SIG-M5 (cell line): ENCODE measurements at places on chromosomes 4 and X.

DNA sequence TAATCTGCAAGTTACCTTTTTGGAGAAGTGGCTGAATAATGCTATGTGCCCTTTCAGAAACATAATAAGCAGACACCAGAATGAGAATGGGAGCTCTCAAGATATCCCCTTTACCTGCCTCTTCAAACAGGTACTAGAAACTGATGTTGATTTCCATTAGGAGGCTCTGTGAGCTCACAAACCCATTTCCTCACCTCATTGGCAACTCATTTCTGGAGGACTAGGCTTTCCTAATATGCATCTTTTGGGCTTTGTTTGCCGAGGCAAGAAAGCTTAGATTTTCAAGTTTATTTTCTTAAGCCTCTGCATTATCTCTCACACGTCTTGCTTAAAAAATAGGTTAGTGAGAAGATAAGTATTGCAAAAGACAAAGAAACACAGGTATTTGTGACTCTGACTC is 313.1 kb upstream of the IRS4 start:
- DNase-seq = no peak

DNA sequence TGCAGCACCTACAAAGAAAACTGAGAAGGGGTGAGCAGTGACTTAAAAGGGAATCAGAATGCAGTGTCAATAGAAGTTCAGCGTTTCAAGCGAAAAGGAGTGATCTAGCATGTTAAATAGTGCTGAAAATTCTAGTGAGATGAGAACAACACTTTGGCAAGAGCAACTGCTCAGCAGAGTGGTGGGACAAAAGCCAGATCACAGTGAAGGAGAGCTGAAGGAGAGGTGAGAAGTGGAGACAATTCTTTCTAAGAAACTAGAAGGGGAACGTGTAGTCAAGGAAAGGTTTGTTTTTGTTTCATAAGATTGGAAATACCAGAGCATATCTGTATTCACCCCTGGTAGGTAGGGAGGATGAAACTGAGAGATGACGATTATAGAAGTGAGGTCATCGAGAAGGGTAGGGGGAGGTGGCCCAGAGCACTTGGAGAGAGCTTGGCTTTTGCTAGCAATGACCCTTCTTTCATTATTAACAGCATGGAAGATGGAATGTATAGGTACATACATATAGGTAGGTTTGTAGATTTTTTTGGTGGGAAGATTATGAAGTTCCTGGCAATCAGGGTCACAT is 33.7 kb downstream of the SRPX2 start:
- DNase-seq = no peak

GRCh38 chrX:152945021-152945979 is 47.4 kb downstream of the ZNF185 start:
- no peak for DNase-seq

DNA sequence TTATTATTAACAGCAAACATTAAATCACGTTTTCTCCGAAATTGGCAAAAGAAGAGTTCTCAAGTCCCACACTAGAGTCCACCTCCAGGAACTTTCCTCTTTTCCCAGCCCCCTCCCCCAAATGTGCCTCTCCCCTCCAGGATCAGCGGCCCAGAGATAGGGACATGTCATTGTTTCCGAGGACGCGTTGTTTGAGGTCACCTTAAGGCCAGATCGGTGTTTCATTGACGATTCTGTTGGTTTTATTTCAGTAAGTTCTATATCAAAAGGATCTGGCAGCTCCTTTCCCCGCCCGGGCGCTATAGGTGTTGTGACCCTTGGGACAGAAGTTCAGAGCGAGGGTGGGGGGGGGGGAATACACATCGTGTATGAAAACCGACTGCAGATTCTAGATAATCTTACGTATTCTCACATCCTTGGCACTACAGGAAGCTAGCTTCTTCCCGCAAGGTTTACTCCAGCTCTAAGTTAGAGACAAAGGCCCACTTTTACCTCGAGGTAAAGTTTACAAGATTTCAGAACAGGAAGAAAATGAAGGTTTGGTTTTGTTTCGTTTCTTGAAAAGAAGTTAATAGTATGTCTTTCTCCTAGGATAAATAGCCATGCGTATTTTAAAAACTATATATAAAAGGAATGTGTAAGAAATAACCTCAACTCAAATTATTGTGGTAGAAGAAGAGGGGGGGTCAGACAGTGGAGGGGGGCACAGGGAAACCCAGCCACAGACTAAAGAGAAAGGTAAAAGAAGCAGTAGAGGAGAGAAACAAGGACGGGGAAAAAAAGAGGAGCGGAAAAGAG is 739 bp upstream of the MSX1 start:
- no peak for DNase-seq

DNA sequence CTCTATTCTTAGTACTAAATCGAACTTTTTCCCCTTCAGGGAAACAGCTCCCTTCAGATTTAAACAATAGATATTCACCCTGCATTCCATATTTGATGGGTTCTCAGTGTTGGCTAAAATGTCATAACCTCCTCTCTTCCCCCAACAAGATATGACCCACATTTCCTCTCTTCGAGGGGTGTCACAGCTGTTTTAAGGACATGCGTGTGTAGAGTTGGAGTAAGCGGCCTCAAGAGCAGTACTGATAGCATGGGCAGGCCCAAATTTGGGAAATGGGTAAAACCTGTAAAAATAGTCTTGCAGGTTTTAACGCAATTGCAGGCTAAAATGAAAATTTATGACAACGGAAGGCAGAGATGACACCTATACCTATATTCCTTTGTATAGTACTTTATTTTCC is 28.7 kb downstream of the SAT1 start:
- DNase-seq = no peak

DNA sequence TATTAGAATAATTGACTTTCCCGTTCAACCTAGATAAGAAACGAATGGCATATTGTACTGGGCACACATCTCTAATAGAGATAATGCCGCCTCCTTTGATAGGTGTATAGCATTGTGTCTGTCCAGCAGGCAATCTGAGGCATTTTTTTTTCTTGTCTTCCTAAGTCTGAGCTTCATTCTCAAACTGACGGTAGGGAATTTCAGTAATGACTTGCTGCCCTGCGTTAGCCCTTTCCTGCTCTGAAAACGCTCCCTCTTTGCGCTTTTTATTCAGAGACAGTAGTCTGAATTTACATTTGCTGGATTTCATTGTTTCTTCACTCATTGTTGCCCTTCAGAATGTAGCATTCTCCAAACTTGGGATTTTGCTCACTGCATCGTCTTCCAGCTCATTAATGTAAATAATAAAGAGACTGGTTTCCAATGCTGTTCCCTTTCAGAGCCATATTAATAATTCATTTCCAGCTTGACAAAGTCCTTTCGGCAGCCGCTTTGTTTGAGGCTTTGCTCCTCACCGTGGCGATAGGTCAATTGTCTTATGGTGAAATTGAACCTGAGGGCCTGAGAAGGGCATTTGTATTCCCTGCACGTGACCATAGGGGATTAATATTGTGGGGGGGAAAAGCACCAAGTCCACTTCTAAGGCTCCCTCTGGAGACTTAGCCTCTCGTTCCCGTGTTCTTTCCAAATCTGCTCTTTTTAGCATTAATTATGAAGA is 412.1 kb downstream of the SMARCA1 start:
- no peak for DNase-seq

DNA sequence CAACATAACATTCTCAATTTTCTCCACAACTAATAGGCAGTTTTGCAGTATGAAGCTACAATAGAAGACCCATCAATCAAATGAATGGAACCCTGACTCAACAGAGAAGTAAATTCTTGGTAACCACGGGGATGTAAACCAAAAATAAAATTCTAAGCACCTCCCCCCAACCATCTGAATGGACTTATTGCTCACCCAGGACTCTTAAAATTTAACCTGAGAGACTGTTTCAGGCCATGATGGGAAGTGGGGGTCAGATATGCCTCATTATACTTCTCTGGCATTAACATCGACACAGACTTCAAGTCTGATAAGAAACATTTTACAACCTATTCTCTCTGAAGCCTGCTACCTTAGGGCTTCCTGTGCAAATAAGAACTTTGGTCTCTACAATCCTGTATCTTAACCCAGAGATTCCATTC is 620.9 kb downstream of the TLL1 start:
- DNase-seq = no peak

DNA sequence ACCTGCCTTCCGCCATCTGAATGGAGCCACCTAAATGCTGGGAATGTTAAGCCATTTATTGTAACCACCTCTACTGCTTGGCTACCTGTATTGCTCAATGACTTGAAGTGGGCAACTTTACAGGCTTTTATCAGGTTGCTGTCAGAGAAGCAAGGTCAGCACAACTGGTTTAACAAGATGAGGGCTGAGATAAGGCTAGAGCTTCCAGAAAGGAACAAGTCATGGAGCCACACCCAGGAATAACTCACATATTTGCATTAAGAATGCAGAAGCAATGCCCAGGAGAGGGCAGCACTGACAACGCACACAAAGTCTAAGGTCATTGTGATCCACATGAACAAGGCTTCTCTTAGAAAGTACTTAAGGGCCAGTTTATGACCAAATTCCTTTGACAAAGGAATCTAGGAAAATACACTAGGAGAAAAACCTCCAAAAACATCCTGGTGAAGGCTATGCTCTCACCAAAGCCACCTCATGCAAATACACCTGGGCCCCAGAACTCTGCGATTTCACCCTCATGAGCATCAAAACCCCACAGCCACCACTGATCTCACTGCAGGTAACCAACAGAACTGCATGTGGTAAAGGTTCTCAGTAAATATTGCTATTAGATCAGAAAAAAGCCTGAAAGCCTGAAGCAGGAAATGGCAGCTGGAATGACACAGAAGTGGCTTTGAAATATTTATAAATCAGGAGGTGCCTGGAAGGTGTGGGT is 15.0 kb upstream of the STS start:
- DNase-seq = no peak

- DNase-seq = no peak
These were observed 2407.1 kb downstream of the ARAP2 start for GRCh38 chr4:33837043-33837838.

DNA sequence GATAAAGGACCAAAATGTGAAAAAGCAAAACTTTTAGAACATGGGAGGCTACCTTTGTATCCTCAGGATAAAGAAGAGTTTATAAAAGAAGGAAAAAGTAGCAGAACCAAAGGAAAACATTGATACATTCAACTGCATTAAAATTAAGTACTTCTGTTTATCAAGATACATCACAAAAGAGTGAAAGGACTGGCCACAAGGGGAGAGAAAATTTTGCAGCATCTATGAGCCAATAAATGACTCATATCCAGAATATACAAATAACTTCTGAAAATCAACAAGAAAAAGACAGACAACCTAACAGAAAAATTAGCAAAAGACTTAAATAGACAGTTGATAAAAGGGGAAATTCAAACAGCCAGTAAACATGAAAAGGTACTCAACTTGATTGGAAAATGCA is 177.1 kb downstream of the RBMX2 start:
- no peak for DNase-seq
